ENCODE measurements at places on chromosomes 4 and X. TPM values are rescaled to one million over a fixed set of nuclear protein-coding genes. Genes with fewer than 3 reads are reported as not detected.

GRCh38 chrX:5842601-5843000, 386.1 kb downstream of the NLGN4X start:
- H3K4me3 ChIP-seq = no peak overlapping the region
- no peaks in the 10 kb centered on the region for H3K27me3 ChIP-seq
- no peak overlapping the region for H3K27ac ChIP-seq

The MSX1 gene
- total RNA-seq = 13.4 TPM

GRCh38 chr4:159884989-159885388, 782.1 kb downstream of the RAPGEF2 start:
- H3K4me1 ChIP-seq = no peaks in the 10 kb centered on the region
- H3K27me3 ChIP-seq = no peaks in the 10 kb centered on the region
- no peaks in the 10 kb centered on the region for H3K36me3 ChIP-seq
- DNase-seq = no peak
- H3K27ac ChIP-seq = no peak overlapping the region

DNA sequence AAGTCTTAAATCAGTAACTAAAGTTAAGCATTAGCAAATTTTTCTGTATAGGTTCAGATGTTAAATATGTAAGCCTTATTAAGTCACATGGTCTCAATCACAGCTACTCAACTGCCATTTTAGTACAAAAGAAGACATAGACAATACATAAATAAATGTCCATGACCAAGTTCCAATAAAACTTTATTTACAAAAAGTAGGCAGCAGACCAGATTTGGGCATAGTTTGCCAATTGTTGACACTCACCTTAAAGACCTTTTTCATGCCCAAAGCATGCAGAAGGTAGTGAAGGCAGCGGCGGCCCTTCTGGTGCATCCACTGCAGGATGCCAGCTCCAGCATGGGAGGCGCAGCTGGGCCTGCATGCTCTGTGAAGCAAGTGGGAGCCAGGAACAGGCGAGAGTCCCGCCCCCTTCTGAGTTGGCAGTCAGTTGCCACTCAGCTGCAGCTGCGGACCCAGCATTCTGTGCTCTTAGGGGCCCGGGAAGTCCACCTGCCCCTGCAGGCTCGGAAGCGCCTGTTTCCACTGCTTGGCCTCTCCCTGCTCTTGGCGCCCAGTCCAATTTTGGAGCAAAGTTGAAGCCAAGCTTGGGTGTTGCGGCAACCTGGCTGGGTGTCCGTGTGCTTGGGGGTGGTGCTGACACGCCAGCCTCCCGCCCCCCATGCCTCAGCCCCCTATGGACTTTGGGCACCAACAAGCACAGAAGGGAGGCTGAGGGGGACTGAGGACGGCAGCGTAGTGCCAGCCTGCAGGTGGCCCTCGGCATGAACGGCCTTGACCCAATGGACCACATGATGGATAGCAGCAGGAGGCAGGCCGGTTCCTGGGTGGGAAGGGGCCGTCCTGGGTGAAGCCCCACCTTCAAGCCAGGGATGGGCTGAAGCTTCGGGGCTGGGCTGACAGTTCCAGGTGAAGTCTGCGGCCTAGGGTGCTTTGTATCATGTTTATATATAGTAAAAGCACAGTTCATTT, 42.4 kb upstream of the PABPC4L start:
- H3K4me3 ChIP-seq = no peak overlapping the region
- H3K4me1 ChIP-seq = no peaks in the 10 kb centered on the region
- no peaks in the 10 kb centered on the region for H3K27me3 ChIP-seq
- no peak for DNase-seq
- H3K27ac ChIP-seq = no peak overlapping the region

DNA sequence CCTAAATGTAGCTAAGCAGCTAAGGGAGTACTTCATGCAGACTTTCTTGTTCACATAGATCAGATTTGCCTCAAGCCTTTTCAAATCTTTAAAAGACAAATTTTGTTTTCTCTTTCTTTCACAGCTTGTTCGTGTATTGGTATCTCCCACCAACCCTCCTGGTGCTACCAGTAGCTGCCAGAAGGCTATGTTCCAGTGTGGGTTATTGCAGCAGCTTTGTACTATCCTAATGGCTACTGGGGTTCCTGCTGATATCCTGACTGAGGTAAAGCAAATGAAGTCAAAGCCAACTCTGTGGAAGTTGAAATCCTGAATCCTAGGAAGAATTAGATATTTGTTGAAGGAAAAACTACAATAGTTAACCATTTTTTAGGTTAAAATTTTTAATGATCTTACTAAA, 62.6 kb downstream of the USO1 start:
- DNase-seq = no peak
- no peak overlapping the region for H3K27ac ChIP-seq
- H3K36me3 ChIP-seq = peaks cover 22% of the 10 kb centered on the region
- H3K4me3 ChIP-seq = no peak overlapping the region
- no peaks in the 10 kb centered on the region for H3K27me3 ChIP-seq

DNA sequence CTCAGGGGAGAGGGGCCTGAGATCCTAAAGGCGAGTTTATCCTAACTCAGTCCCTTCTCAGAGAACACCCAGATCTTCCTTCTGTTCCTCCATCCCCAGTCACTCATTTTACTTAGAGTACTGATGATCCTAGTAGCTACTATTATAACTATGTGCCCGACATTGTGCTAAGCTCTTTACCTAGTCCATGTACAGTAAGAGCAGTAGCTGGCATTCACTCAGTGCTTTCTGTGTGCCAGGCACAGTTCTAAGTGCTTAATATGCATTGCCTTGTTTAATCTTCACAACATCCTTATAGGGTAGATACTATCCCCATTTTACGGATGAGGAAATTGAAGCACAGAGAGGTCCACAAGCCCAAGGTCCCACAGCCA, 58.3 kb downstream of the FRMPD3 start:
- no peaks in the 10 kb centered on the region for H3K4me1 ChIP-seq
- H3K4me3 ChIP-seq = no peak overlapping the region
- no peak for DNase-seq
